ENCODE measurements at places on chromosomes 12 and 14.

GRCh38 chr14:77036484-77037214, 8.1 kb upstream of the IRF2BPL start:
- no peak for DNase-seq

- no peak for DNase-seq
Observed at GRCh38 chr12:47820631-47821345, 1.1 kb upstream of the HDAC7 start.

DNA sequence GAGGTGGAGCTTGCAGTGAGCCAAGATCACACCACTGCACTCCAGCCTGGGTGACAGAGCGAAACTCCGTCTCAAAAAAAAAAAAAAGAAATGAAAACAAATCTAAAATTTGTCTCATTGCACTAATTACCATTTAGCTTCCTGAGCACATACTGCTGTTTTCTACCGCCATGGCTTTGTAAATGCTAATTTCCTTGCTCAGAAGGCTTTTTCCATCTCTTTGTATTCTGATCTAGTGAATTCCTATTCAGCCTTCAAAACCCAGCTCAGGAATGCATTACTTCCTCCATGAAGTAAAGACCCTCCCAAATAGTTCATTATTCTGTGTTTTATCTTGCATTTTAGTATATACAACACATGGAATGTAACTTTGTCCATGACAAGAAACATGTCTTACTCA, 33.6 kb downstream of the CEP83 start:
- DNase-seq = no peak

DNA sequence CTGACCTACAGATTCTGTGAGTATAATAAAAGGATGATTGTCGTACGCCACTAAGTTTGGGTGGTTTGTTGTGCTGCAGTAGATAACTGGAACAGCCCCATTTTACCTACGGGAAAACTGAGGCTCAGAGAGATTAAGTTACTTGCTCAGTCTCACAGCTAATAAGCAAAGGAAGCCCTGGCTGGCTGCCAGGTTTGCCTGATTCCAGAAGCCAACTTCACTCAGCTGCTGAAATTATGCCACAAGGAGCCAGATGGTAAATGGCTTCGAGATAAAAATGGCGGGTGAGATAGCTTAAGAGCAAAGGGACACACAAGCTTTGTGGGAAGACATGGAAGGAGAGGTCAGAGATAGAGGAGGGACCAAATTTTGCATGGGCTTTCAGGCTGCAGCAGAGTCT, 191.5 kb upstream of the NOS1 start:
- no peak for DNase-seq

- DNase-seq = no peak
Observed at GRCh38 chr12:13311551-13311950, 115.0 kb downstream of the EMP1 start.

GRCh38 chr12:105205322-105206048, 30.5 kb downstream of the APPL2 start:
- no peak for DNase-seq
